ENCODE measurements at places on chromosomes 2 and 18.

- no peak for DNase-seq
These were observed 8.9 kb downstream of the ECEL1 start for GRCh38 chr2:232478571-232479340.

GRCh38 chr2:1366546-1367134 lies 46.6 kb upstream of the TPO start:
- no peak for DNase-seq

GRCh38 chr2:15956751-15957736 lies 16.7 kb downstream of the MYCN start:
- no peak for DNase-seq

DNA sequence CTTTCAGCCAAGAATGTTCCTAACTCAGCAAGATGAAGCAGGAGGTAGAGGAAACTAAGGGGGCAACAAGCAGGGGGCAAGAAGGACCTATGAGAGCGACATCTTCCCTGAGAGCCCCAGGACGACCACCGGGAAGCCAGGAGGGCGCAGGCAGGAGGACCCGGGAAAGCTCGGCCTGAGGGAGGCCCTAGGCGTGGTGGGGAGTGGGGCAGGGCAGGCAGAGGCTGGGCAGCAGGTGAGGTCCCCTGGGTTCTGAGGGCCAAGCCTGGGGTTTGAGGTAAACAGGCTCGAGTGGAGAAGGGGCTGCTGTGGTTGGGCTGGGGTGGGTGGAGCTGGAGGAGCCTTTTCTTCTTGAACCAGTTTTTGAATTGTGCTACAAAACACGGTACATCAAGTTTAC lies 1.3 kb upstream of the ALPI start:
- no peak for DNase-seq

GRCh38 chr2:170029551-170029950 lies 148.4 kb upstream of the MYO3B start:
- DNase-seq, result no peak

DNA sequence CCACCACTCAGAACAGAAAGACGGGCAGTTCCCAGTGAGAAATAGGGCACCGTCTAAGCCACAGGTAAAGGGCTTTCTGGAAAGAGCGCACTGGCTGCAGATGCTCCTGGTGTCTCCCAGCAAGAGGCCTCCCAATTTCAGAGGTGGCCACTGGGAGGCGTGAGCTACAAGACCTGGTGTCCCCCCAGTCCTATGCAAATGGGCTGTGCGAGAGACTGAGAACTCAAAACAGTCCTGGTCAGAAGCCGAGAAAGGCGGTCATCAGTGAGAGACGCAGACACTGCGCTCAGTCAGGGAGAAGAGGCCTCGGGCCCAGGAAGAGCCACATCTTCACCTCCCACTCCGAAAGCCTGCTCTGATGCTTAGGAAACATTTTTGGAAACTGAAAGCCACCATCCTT lies 179.5 kb downstream of the EIPR1 start:
- no peak for DNase-seq

GRCh38 chr18:48788373-48788772 lies 162.4 kb downstream of the SMAD7 start:
- no peak for DNase-seq

DNA sequence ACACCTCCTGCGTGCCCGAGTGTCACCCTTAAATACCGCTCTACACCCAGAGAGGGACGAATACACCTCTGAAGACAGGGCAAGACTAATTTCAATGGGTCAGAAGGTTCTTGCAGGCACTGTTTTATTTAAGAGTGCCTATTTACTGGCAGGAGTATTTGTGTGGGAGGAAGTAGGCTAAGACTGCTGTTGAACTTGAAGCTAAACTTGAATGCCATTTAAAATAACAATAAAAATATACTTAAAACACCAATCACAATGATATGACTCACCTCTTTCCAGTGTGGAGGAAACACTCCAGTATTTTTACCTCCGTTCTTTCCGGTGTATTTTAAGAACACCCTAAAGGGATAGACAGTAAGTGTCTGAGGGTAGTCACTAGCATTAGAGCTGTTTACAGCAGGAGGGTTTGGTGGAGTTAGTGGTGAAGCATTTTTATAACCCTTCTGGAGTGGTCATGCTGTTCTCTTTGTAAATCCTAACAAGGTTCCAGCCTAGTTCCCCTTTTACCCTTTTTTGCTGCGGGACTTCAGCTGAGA lies 9.6 kb upstream of the HOXD1 start:
- no peak for DNase-seq

- DNase-seq, result no peak
These were observed 69.1 kb downstream of the UXS1 start for GRCh38 chr2:106124905-106125549.

GRCh38 chr2:960061-960736 lies 9.6 kb downstream of the SNTG2 start:
- no peak for DNase-seq
